Midbrain (tissue), 1 donor: ENCODE measurements at places on chromosomes 2 and 18.

DNA sequence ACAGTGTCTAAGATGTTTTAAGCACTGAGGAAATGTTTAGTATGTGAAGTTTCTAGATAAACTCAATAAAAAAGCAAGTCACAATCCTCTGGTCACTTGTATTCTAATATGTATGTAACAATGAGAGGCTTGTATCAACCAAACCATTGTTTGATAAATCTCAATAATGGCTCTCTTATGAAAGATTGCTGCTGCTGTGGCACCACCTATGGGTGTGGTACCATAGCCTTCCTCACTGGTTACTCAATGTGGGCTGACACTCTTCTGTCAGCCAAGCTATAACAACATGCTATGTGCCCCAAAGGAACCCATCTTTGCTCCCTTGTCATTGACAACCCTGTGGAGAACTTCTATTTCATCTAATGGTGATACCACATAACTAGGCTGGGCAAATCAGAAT is 12.6 kb upstream of the RAB1A start:
- peak; percentile 79 for DNase-seq

GRCh38 chr2:204274991-204275390 is 270.3 kb upstream of the PARD3B start:
- DNase-seq = peak; percentile 90

GRCh38 chr18:73879328-73879727 is 268.3 kb downstream of the FBXO15 start:
- no peak for DNase-seq

GRCh38 chr18:48781163-48781987 is 169.4 kb downstream of the SMAD7 start:
- DNase-seq = peak; percentile 84

GRCh38 chr2:205720451-205720902 is 38.2 kb downstream of the NRP2 start:
- no peak for DNase-seq

DNA sequence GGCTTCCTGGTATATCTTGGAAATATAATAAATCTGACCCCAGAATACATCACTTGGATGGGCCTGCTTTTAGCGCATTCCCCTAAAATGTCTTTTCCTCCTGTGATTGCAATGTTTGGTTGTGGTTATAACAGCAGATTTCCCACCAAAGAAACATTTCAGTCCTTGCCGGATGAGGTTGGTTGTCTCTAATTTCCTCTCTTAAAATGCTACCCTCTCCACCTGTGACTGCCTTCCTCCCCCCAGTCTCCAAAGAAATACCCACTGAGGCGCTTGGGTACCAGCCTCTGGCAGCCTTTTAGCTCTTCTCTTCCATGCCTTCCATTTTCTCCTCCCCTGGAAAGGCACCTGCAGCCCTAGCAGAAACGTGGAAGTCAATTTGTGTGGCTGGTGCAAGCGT is 102.1 kb upstream of the SIX3 start:
- DNase-seq = no peak

- peak; percentile 25 for DNase-seq
These were observed 1183.2 kb upstream of the ACVR2A start for GRCh38 chr2:146661473-146662096.

DNA sequence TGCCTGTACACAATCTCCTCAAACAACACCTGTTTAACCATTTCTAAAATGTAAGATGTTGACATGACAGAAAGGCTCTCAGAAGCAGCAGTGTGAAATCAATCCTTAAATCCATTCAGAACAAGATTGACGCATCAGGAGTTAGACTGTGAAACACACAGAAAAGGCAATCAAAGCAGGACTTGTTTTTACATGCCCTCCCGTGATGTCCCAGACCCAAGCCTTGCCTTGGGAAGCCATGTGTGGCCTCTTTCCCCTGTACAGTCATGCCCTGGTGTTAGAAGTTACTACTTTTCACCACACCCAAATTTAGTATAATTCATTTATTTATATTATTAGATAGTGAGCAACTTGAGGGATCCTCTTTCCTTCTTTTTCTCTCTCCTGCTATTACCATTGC is 115.7 kb downstream of the NCKAP5 start:
- DNase-seq = no peak

- DNase-seq = no peak
These were observed 187.6 kb downstream of the PTPRM start for GRCh38 chr18:7754725-7755181.

GRCh38 chr18:48042431-48042830 is 112.0 kb upstream of the SMAD2 start:
- DNase-seq = no peak

DNA sequence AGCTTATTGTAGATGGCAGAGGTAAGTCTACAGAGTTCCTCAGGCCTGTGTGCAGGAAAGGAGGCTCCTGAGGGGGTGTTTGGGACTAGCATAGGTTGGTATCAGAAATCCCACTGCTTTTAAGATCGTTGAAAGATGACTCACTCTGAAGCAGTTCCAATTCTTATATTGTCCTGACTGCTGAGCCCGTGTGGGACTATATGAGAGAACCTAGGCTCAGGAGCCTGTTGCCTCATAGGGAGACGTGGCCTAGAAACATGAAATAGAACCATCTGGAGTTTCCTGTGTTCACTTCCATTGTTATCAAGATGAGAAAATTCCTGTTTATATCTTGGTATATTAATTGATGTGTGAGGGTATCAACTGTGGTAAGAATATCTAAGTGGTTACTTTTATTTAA is 5.7 kb downstream of the CCT7 start:
- no peak for DNase-seq

DNA sequence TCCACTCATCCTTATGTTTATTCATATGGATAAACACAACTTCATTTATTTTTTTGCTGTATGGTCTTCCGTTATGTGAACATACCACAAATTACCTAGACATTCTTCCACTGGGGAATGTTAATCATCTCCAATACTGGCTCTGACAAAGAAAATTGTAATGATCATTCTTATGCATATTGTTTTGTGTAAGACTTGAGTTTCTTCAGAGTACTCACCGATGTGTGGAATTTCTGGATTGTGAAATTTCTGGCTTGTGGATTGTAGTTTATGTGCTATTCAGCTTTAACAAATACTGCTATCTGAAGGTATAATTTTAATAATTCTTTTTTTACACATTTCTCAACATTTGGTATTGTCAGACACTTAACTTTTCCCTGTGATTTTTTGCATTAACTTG is 212.2 kb upstream of the THUMPD2 start:
- DNase-seq = no peak

DNA sequence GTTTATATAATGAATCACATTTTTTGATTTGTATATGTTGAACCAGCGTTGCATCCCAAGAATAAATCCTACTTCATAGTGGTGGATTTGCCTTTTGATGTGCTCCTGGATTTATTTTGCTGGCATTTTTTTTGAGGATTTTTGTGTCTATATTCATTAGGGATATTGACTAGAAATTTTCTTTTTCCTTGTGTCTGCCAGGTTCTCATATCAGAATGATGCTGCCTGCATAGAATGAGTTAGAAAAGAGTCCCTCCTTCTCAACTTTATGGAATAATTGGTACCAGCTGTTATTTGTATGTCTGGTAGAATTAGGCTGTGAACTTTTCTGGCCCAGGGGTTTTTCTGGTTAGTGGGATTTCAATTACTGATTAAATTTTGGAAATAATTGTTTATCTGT is 457.4 kb upstream of the DSEL start:
- DNase-seq = no peak

GRCh38 chr2:23756593-23757292 is 170.2 kb downstream of the ATAD2B start:
- DNase-seq = no peak

GRCh38 chr2:196409376-196409775 is 230.1 kb upstream of the CCDC150 start:
- no peak for DNase-seq

- DNase-seq = no peak
These were observed 57.4 kb downstream of the MYO1B start for GRCh38 chr2:191302459-191303139.

- DNase-seq = no peak
These were observed 6.7 kb downstream of the DLX1 start for GRCh38 chr2:172091761-172092566.

DNA sequence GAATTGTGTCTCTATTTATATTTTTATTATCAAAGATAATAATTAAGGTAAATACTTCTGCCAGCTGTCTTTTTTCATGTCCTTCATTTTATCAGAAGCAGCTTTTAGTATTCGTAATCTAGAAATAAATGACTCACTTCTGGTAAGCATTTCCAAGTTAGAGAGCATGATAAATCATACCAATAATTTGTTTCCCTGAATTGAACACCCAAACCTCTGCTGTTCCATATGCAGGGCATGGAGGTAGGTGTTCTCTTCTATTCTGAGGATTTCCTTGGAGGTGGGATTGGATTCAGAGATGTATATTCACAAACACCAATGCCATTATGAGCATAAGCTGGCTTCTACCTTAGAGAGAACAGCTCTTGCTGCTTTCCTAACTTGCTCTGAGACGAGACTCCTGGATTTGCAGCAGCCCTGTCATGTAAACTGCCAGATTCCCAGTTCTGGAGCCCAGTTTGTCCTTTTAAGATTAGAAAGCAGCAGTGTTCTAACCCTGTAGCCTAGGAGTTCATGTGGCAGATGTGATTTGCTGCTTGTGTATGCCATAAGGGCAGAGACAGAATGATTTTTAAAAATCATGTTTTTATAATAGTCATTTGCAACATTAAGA is 47.5 kb downstream of the SKA1 start:
- no peak for DNase-seq

- DNase-seq = no peak
These were observed 7.1 kb downstream of the TMEM163 start for GRCh38 chr2:134711692-134712091.

- DNase-seq = no peak
These were observed 78.8 kb upstream of the KCNE4 start for GRCh38 chr2:222973237-222973636.

DNA sequence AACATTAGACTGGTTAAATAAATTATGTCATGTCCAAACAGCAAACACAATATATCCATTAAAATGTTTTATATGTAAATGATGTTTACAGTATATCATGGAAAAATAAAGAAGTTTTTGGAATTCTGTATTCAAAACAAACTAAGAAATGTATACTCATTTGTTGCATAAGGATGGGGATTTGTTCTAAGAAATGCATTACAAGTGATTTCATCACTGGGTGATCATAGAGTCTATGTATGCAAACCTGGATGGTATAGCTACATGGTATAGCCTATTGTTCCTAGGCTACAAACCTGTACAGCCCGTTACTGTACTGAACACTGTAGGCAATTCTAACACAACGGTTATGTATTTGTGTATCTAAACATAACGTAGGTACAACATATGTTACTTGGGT is 35.1 kb downstream of the ARL5A start:
- no peak for DNase-seq

GRCh38 chr2:20080839-20081415 is 29.5 kb upstream of the LAPTM4A start:
- DNase-seq = no peak

DNA sequence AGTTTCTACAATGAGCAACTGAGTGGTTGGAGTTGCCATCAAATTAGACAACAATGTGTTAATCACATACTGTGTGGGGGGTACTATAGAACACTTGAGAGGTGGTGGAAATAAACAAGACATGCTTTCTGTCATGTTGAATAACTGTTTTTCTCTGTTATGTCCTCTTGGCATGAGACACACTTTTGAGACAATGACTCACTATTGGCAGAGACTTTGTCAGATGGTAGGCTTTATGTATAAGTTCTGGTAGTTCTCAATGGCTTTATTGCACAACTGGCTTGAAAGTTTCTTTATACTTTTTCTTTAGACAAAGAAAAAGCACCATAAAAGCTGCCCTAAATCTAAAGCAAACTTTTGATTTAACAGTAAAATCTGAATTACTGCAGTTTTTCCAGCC is 578.7 kb downstream of the ADCYAP1 start:
- no peak for DNase-seq

DNA sequence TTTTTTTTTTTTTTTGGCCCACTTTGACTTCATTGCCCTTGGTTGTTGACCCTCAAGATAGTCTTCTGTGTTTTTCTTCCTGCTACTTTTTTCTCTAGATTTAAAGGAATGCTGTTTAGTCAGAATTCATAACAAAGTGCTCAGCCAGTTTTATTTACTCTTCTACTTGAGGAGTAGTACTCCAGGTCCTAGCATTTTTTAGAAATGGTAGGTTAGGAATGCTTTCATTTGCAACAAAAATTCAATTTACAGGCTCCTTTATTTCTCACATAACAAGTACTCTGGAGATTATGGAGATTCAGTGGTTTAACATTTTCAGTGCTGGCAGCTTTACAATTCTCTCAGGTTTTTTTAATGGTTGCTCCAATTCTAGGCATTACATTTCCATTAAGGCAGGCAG is 58.2 kb downstream of the KIAA1328 start:
- DNase-seq = no peak

- no peak for DNase-seq
These were observed 264.4 kb downstream of the MTX2 start for GRCh38 chr2:176533505-176534193.

GRCh38 chr2:38215522-38215921 is 139.6 kb upstream of the CYP1B1 start:
- DNase-seq = no peak

GRCh38 chr2:217826520-217826919 is 176.3 kb downstream of the TNS1 start:
- no peak for DNase-seq

GRCh38 chr18:56505971-56506370 is 132.4 kb downstream of the TXNL1 start:
- DNase-seq = no peak

- DNase-seq = no peak
These were observed 46.1 kb downstream of the TMEM185B start for GRCh38 chr2:120177001-120177621.

DNA sequence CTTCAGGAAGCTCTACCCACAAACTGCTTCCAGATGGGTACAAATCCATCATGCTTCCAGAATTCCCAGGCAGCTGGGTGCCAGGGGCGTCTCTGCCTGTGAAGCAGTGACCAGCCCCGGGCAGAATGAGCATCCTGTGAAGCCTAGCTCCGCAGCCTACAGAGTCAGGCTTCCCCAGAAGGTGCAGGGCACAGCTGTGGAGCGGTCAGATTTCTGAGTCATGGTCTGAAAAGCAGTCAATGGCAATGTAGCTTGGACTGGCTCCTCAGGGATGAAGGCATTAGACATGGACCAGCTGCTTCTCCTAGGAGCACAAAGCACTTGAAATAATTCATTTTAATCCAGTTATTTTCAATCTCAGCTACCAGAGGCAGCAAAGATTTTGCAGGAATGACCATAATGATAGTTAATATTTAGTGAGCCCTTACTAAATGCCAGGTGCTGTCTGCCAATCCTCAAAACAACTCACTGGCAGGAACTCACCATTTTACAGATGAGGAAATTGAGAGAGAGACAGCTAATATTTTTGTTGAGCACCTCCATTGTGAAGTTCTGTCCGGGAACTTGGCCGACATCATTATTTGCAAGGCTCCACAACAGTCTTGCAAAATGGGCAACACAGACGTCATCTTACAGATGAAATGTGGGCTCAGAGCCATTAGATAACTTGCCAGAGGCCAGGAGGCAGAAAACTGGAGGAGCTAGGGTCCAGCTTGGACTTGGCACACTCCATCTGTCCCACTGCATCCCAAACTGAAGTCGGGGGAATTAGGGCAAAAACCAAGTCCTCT is 31.7 kb downstream of the ACMSD start:
- DNase-seq = no peak
